ENCODE measurements at places on chromosomes 2 and 18.
A peak's percentile ranks its signal among the peaks of the same experiment; 100 is the strongest.

DNA sequence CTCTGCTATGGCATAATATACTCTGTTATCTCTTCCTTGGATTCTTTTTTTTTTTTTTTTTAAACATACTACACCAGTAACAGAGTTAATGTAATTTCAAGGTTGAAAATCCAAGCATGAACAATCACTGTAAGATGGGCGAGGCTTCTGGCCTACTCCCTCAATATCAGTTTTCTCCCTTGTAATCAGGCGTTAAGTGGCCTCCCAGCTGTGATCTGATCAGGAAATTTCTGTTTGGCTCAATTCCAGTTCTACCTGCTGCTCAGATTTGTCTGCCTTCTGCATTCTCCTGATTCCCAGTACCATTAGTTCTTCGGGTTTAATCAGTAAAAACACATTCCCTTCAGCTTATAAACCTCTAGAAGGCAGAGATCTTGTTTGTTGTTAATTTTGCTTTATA is 18.6 kb downstream of the PRKD3 start:
- DNase-seq, result no peak

DNA sequence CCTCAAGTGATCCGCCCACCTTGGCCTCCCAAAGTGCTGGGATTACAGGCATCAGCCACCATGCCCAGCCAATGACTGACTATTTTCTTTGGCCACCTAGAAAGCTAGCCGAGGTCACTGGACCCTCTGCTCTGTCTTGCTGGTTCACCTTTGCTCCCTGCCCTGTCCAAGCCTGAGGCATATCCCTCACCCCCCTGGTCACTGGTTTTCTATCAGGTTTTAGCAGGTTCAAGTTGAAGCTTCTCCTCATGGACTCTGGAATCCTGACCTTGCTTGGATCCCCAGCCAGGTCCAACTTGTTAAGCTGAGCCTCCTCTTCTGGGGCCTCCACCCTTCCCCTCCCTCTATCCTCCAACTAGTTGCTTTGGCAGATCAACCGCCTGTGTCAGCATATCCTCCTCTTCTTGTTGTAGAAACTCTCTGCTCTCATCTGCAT is 33.4 kb downstream of the PAX8 start:
- DNase-seq, result no peak

DNA sequence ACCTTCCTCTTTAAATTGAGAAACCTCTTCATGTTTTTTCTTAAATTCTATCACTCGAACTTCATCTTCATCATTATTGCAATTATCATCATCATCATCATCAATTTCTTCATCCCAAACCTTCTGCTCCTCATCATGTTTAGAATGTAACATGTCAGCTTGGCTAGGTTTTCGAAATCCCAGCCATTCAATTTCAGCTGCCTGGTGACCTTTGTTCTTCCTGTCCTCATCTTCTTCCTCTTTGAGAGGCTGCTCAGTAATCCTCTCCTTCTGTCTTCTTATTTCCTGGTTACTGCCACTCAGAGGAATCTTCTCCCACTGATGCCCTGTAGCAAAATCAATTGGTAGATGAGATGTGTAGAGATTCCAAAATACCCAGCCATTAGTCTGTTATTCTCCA is 4.2 kb downstream of the ERMN start:
- DNase-seq, result no peak

GRCh38 chr2:42324949-42325348 is 36.1 kb downstream of the COX7A2L start:
- DNase-seq, result no peak

- DNase-seq, result no peak
Measured at GRCh38 chr18:66558773-66559172, 45.1 kb downstream of the CDH19 start.

DNA sequence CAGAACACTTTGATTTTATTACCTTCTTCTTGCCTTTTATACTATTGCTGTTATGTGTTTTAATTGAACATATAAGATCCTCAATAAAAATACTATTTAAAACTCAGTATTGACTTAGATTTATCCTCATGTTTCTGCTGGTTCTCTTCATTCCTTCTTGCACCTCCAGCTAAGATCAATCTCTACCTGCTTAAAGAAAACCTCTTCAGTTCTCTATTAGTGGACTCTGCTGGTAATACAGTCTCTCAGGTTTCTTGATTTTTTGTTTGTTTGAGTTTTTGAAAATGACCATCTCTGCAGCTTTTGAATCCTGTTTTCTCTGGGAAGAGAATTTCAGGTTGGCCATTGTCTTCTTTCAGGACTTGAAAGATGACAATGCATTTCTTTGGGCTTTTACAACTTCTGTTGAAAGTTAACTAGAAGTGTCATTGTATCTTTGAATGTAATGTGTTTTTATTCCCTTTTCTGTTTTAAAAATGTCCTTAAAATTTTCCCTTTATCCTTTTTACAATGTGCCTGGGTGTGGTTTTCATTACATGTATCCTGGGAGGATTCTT is 29.8 kb upstream of the TMEM131 start:
- DNase-seq, result no peak

DNA sequence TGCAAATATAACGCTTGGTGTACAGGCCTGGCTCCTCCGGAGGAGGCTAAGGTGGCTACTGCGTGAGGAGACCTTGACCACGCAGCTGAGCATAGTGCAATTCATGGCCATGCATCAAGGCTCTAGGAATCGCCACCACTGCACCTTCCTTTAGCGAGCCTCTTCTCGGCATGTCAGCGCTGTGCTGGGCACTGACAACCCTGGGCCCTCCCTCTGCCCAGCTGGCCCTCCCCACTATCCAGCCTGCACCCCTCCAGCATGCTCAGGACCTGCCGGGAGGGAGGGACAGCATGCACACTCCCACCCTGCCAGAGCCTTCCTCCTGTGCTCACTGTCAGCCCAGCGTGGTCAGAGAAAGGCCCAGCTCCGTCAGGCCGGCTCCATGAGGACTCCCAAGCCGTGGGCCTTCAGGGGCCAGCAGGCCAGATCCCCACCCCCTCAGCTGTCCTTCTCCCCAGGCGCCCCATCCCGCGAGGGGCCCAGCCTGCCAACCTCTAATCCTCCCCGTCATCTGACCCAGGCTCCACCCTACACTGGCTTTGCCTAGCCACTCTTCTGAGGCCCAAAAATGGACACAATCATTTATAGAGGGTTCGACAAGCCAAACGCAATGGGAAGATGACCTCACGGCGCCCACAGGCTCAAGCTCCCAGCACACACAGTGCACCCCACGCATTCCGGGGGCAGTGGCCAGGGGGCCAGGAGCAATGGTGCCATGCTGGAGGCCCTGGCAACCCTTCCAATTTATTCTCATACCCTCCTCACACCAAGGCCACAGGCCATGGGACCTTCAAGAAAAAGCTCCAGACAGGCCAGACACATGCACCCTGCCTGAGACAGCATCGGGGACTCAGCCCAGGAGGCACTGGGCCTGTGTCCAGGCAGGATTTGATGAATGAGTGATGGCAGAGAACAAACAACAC is 3.5 kb downstream of the BIN1 start:
- no peak for DNase-seq

DNA sequence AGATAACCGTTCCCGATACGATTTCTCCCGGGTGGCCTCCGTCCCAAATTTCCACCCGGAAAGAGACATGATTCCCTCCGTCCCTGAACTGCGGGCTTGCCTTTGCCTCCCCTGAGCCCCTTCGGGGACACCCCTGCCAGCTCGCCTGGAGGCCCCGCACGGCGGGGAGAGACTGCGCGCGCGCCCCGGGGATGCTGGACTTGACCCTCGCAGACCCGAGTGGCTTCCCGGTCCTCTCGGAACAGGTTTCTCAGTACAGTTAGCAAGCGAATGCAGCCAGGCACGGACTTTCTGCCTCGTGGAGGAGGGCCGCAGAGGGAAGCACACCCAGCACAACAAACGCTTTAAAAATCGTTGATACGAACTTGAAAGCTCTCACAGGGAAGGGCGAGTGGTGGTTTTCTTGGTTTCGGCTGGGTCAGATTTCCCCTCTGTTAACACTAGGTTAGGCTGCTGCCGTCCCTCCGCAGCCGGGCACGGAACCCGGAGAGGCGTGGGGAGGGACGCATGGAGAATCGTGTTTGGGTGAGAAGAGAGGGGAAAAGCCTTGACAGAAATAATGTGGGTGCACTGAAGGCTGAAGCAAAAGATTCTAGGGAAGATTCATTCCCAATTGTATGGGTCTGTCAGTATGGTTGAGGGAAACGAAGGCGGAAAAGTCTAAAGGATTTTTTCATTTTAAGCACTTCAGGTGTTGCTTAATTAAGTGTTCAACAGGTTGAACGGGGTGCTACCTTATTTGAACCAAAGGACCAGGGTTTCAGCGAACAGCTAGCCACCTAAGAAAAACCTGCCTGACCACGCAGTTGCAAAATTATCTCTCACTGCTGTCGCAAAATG is 916 bp downstream of the TNFRSF11A start:
- DNase-seq, result no peak

DNA sequence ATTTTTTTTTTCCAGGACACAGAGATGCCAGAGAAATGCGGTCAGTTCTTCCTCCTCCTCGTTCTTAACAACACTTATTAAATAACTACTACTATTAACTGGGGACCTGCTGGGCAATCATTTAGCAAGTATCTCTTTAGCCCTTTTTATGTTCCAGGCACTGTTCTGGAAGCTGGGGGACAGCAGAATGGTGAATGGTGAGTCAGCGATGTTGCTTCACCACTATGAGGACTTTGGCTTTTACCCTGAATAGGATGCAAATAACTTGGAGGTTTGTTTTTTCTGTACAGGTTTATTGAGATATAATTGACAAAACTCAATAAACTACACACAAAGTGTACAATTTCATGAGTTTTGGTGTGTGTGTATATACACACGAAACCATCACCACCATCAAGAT is 179.9 kb upstream of the MSH6 start:
- no peak for DNase-seq

GRCh38 chr2:69003731-69004130 is 9.2 kb upstream of the ANTXR1 start:
- no peak for DNase-seq

DNA sequence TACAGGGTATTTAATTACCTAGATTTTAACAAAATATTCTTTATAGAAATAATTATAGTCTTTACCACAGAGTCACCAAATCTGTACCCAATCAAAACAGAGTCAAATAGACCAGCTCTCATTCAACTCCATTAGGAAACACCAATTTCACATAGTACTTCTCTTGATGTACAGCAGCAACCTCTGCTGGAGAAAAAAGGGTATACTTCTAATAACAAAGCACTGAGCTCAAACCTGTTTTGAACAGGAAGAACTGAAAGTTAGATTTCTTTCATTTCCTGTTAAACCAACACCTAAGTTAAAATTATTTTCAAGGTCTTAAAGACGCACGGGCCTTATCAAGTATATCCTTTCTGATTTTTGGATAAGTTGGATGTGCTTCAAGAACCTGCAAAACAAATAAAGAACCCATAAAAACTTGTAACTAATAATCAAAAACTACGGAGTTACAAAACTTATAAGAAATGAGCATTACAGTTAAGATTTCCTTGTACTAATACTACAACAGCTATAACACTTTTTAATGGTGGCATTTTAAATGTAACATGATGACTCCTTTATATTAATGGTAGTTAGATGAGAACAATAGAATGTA is 79.0 kb downstream of the TTC21B start:
- peak; percentile 10 for DNase-seq

- DNase-seq, result no peak
Measured at GRCh38 chr2:16626497-16626896, 39.1 kb downstream of the CYRIA start.

GRCh38 chr2:185188656-185189055 is 549.9 kb upstream of the FSIP2 start:
- no peak for DNase-seq

GRCh38 chr2:121179467-121179866 is 105.5 kb downstream of the TFCP2L1 start:
- DNase-seq, result no peak

GRCh38 chr2:160666154-160667060 is 172.8 kb upstream of the RBMS1 start:
- DNase-seq, result peak; percentile 98

GRCh38 chr18:3097082-3097481 is 84.1 kb upstream of the LPIN2 start:
- no peak for DNase-seq

GRCh38 chr2:98768384-98769113 is 37.6 kb upstream of the MGAT4A start:
- peak; percentile 66 for DNase-seq

DNA sequence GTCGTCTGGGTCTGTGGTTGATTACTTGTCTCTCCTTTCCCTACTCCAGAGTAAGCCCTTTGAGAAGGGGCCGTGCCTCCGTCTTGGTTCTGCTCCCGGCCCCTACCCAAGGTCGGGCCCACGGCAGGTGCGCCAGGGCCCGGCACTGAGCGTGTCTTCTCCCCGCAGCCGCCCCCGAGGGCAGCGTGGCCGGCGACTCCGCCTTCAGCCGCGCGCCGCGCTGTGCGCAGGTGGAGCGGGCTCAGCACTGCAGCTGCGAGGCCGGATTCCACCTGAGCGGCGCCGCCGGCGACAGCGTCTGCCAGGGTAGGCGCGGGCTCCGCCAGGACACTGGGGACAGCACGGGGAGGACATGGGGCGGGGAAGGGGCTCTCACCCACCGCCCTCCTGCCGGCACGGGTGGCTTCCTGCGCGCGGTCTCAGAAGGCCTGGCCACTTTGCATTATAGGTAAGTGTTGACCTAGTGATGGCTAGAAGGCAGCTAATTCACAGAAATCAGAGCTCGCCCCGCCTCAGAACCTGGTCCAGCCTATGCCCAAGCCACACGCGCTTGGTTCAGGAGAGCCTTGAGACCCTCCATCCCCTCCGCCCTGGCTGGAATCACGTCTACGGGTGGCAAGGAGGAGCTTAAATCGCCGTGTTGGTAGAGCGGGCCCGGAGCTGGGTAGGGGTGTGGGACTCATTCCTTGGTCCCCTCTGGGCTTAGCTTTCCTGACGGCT is 43.5 kb downstream of the FBLN7 start:
- DNase-seq, result no peak

GRCh38 chr2:98269274-98269673 is 77.0 kb upstream of the CNGA3 start:
- DNase-seq, result peak; percentile 24

- DNase-seq, result no peak
Measured at GRCh38 chr2:72919414-72920317, 2.3 kb downstream of the EMX1 start.

DNA sequence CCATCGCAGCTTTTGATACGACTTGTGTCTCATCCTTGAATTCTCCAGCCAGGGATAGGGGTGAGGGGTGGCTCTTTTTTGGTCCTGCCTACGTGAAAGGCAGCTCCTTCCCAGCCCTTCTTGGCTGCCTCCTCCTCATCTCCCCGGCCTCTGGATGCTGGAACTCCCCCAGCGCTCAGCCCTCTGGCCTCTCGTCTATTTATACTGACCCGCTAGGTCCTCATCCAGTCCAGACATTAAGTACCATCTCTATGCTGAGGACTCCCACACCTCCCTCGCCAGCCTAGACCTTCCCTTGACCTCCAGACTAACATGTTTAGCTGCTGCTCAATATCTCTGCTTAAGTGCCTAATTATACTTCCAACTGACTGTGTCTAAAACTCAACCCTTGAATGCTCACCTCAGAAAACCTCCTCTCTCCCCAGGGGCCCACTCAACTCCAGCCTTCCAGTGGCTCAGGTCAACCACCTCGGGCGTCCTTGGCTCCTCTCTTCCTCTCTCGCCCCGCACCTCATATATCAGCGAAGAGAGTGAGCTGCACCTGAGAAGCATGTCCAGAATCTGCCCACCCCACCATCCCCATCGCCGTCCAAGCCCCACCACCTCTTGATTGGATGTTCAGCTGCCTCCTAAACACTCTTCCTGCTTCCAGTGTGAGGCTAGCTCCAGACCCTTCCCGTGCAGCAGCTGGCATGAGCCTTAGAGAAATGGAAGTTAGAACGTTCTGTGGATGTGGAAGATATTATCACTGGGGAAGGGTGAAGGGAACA is 34.8 kb downstream of the TOGARAM2 start:
- DNase-seq, result no peak

- no peak for DNase-seq
Measured at GRCh38 chr2:232042911-232043574, 81.5 kb downstream of the DIS3L2 start.
